ENCODE measurements at places on chromosomes 12 and 14.

GRCh38 chr12:91786499-91787272 lies 359.0 kb downstream of the BTG1 start:
- DNase-seq: no peak

DNA sequence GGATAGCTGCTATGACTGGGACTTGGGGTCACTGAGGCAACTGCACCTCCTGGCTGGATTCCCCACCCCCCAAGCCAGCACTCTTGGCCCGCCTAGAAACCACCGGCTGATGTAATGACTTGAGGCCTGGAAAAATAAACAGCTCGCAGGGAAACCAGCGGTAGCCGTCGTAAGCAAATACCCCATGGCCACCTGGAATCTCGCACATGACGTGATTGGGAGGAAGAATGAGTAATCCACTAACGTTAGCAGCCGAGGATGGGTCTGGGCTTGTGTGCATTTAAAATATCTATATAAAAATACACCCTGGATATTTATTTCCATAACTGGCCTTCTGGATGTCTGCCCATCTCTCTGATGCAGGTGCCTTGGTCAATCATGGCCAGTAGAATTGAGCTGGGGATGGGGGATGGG lies 120.1 kb downstream of the SMOC1 start:
- no peak for DNase-seq

DNA sequence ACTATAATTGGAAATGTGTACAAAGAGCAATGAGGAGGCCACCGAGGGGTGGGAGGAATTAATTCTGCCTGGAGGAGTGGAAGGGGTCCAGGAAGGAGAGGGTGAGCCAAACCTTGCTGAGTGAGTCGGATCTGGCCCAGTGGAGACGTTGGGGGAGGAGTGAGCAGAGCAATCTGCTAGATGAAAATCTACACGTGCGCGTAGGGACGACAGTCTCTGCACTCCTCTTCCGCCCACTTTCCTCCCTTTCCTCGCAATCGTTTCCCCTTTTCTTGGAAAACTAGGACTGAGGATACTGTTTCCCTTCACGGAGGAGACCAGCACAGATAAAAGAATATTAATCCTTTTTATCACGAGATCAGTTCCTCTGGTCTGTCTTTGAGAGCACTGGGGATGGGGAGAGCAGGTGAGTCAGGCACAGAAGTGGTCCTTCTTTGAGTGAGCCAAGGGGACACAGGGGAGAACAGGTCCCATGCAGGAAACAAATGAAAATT lies 2.9 kb upstream of the NAB2 start:
- no peak for DNase-seq

GRCh38 chr12:95607642-95608041 lies 56.4 kb upstream of the USP44 start:
- DNase-seq: no peak

DNA sequence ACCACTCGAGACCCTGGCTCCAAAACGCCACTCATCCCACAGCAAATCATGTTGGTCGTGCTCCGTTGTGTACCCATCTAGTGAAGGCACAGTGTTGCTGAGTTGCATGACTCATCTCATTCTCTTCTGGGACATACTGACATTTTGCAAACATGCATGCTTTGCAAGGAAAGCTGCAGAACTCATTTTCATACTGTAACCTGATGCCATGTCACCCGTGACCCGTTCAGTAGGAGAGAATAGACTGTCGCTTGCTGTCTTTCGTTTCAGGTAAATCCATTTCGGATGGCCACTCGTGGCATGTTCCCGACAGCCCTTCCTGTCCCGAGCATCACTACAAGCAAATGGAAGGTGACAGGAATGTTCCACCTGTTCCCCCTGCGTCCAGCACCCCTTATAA lies 78.2 kb downstream of the ESR2 start:
- no peak for DNase-seq
